WTC11 (cell line): ENCODE measurements at places on chromosomes 11 and 22. TPM values are rescaled to one million over a fixed set of nuclear protein-coding genes. Genes with fewer than 3 reads are reported as not detected.

- no peak for DNase-seq
Measured at GRCh38 chr11:2211113-2211971, 39.7 kb upstream of the TH start.

- DNase-seq: no peak
Measured at GRCh38 chr11:111428113-111428876, 49.2 kb upstream of the POU2AF1 start.

- no peak for DNase-seq
Measured at GRCh38 chr11:121368364-121369240, 76.0 kb downstream of the SC5D start.

OR4A16 gene
- not detected in 3 replicates for total RNA-seq

GRCh38 chr11:59607703-59608454, 7.7 kb downstream of the OSBP start:
- DNase-seq: no peak

KCNE3 gene
- total RNA-seq: 1.9 to 3.7 TPM (median 3.5 TPM) in 3 replicates

- DNase-seq: peak; percentile 46
Measured at GRCh38 chr11:43579919-43580276, 100.6 kb upstream of the HSD17B12 start.

- DNase-seq: no peak
Measured at GRCh38 chr11:106231591-106231990, 154.1 kb downstream of the AASDHPPT start.

- DNase-seq: no peak
Measured at GRCh38 chr22:45565973-45566372, 63.3 kb downstream of the FBLN1 start.

INPP5J gene
- total RNA-seq: 6.2 to 9.0 TPM (median 7.7 TPM) in 3 replicates

DNA sequence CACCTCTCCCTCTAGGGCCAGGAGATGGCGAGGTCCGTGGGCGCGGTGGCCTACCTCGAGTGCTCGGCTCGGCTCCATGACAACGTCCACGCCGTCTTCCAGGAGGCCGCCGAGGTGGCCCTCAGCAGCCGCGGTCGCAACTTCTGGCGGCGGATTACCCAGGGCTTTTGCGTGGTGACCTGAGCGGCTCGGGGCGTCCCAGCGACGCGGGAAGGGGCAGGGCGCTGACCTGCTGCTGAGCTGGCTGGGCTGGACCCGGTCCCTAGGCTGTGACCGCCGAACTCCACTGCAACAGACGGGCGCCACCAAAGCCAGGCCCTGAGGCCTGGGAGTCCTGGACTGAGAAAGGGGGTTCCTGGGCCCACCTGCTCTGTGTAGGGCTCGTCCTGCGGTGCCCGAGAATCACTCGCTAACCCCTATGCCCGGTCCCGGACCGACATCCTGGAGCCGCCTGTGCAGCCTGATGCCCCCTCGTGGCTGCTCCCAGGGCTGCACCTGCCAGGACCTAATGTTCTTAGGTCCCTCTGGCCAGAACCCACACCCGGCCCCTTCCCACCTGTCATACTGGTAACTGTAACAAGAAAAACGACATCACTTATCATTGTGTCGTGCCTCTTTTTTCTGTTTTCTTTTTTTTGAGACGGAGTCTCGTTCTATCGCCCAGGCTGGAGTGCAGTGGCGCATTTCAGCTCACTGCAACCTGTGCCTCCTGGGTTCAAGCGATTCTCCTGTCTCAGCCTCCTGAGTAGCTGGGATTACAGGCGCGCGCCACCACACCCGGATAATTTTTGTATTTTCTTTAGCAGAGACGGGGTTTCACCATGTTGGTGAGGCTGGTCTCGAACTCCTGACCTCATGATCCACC, 15.0 kb downstream of the RHOD start:
- DNase-seq: peak; percentile 93

DNA sequence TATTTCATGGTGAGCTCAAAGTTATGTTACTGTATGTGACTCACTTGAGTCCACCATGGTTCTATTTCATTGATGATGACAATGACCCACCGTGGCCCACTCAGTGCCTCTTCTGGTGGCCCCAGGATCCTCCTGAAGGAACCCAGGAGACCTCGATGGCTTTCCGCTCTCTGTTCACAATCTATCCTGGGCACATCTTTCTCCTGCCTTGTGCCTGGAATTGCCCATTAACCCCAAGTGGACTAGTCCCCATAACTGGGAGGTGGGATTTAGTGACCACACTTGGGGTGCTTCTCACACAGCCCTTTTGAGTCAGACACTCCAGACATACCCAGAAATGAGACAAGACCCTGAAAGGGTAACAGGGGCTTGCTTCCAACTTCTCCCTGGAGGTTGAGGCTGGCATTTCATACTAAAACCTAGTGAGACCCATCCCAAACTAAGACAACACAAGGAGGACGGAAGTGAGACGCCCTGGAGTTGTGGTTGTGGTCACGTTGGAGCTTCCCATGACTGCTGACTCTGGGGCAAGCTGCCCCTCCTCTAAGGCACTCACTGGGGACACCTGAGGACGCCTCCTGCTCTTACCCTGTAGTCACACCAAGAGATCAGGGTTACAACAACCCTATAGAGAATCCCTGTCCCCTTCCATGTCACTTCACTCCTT, 22.1 kb downstream of the IGLL5 start:
- no peak for DNase-seq

DNA sequence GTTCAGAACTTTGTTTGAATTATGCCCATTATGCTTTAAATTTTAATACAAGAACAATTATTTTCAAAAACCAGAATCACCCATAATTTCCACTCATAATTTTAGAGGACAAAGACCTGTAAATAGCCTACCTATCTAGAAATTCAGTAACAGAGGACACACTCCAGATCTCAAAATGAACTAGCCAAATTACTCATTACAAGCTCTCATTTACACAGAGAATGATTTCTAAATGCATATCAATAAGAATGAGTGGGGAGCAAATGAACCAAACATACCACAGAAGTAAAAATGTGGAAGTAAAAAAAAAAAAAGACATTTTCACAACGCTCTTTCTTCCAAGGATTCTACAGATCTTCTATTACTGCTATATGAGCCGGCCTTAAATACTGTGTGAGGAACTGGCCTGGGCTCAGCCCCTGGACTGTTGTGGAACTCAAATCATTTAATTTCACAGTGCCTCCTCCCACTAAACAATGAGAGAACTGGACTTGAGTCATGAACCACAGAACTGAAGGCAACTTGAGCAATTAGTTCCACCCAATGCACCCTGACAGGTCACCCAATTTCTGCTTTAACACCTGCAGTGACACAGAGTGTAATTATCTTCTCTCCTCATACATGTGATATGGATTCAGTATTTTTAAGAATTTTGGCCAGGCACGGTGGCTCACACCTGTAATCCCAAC, 8.0 kb downstream of the MRTFA start:
- no peak for DNase-seq

- DNase-seq: no peak
Measured at GRCh38 chr22:34161431-34162123, 241.3 kb upstream of the LARGE1 start.

GRCh38 chr11:79809487-79809886, 368.7 kb upstream of the TENM4 start:
- DNase-seq: no peak

DNA sequence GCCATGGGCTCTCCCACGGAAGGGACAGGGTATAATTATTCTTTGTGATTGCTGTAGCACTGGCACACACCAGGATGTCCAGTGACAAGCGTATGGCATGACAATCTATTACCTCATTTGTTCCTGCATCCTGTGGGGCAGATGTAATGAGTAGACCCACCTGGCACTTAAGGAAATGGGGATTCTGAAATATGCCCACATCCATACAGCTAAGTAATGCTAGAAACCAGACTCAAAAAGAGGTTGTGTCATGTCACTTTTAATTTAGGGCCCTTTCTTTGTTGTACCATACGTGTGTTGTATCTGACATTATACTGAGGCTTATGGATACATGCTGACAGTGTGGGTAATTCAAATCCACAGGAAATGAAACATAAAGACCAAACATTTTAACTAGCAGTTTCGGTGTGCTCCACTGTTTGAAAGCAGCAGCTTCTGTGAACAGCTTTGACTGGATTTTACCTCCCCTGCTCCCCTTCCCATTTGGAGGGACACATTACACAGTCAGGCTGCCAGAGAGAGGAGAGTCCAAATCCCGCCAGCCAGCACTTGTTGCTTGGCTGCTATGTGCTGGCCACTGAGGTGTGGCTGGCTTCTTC, 21.2 kb downstream of the GRAMD1B start:
- no peak for DNase-seq

OR51E1 gene
- not detected in 3 replicates for total RNA-seq

PRR33 gene
- not detected in 3 replicates for total RNA-seq

- no peak for DNase-seq
Measured at GRCh38 chr11:27373392-27373791, 10.4 kb upstream of the CCDC34 start.

DNA sequence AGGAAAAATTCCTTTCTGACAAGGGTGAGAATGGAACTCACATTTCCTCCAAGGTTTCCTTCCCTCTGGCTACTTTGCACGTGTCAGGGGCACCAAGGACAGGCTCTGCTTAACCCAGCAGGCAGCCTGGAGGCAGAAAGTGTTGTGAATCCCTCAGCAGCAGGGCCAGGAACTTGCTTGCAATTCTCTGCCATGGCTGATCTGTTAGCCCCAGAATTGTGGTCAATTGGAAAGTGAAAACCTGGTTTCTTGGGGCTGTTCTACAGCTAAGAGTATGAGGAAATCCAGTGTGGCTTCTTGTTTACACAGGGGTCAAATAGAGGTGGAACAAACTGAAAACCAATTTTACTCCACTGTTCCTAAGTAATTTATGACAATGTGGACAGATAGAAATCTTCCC, 38.3 kb upstream of the CEP295 start:
- DNase-seq: peak; percentile 57

GRCh38 chr22:31333641-31334040, 12.5 kb downstream of the PATZ1 start:
- no peak for DNase-seq

GRCh38 chr11:118049771-118050170, 27.1 kb upstream of the TMPRSS4 start:
- DNase-seq: no peak

MTA2 gene
- total RNA-seq: 101 to 115 TPM (median 103 TPM) in 3 replicates

OR10G8 gene
- not detected in 3 replicates for total RNA-seq

- no peak for DNase-seq
Measured at GRCh38 chr11:121134741-121135312, 33.8 kb downstream of the TECTA start.

GRCh38 chr11:63543711-63544110, 7.1 kb downstream of the PLAAT4 start:
- no peak for DNase-seq

DNA sequence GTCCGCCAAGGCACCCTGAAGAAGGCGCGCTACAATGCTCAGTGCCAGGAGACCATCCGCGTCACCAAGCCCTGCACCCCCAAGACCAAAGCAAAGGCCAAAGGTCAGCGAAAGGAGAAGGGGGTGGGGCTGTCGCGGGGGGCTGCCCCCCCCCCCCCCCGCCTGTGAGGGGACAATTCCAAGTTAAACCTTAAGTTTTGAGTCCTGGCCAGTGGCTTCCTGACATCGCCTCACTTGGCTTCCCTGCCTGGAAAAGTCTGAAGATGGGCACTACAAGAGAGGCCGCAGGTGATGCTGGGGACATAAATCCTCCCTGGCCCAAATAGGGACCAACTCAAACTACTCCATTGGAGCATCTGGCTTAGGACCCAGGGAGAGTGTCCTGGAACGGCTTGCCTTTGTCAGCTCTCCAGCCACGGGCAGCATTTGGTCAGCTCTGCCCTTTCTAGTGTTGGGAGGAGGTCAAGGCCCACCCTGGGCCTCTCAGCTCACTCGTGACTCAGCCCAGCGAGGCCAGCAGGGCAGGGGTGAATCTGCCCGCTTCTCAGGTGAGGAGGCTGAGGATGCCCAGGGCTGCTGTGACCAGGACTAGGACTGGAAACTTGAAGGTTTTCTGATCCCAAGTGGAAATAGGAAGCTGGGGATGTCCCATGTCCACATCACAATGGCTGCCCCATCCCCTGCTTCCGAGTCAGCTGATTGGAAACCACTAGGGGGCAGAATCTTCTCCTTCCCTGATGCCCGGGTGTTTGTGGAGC, 1.4 kb downstream of the MDK start:
- peak; percentile 61 for DNase-seq

ARHGAP8 gene
- 50.5 to 61.4 TPM (median 58.0 TPM) in 3 replicates for total RNA-seq

DNA sequence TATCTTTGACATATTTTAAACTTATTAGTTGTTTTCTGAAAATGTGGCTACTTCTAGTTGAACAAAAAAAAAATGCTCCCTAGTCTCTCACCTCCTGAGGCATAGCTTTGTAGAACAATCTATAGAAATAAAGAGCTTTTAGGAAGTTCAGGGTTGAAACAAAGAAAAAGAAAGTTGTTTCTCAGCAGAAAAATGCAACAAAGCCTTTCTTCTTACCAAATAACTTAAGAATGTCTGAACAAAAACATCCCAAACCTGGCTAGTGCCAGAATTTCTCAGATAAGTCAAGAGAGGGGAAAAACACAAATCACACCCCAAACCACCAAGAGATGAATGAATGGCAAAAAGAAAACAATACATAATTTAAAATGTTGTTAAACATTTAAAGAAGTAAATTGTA, 114.1 kb downstream of the MAML2 start:
- DNase-seq: no peak

CABP4 gene
- total RNA-seq: 0.09 to 0.23 TPM in 2 of 3 replicates, not detected in the other

TEX54 gene
- 0.44 TPM in 1 of 3 replicates, not detected in the others for total RNA-seq

- DNase-seq: no peak
Measured at GRCh38 chr11:79834015-79834414, 393.2 kb upstream of the TENM4 start.

MS4A13 gene
- not detected in 3 replicates for total RNA-seq

DNA sequence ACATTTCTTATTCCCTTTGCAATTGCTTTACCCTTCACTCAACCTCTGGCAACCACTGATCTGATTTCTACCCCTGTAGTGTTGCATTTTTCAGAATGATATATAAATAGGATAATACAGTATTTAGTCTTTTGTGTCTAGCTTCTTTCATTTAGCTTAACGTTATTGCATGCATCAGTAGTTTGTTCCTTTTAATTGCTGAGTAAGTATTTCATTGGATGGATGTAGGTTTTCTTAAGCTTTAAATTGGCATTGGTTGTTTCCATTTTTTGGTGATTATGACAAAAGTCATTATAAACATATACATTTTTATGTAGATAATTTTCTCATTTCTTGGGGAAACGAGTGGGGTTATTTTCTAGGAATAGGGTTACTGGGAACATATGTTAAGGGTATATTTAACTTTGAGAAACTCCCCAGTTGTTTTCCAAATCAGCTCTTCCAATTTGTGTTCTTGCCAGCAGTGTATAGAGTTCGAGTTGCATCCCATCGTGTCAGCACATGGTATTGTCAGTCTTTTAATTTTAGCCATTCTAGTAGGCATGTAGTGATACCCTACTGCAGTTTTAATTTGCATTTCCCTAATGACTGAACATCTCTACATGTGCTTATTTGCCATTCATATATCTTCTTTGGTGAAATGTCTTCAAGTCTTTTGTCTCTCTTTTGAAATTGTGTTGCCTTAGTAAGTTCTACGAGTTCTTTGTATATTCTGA, 60.3 kb downstream of the DDX10 start:
- DNase-seq: no peak

JAM3 gene
- 32.7 to 34.1 TPM (median 32.9 TPM) in 3 replicates for total RNA-seq

GRCh38 chr11:12042215-12042676, 33.8 kb upstream of the DKK3 start:
- no peak for DNase-seq

- no peak for DNase-seq
Measured at GRCh38 chr11:8671651-8672062, 10.8 kb downstream of the TRIM66 start.
